ENCODE measurements at places on chromosomes 6 and 20.

- peak; percentile 98 for DNase-seq
Observed at GRCh38 chr6:90296341-90297114, at the start of gene BACH2. BACH2 (minus strand) TSS chr6:90296843; CDS start chr6:90008844, 287,999 bp downstream.

DNA sequence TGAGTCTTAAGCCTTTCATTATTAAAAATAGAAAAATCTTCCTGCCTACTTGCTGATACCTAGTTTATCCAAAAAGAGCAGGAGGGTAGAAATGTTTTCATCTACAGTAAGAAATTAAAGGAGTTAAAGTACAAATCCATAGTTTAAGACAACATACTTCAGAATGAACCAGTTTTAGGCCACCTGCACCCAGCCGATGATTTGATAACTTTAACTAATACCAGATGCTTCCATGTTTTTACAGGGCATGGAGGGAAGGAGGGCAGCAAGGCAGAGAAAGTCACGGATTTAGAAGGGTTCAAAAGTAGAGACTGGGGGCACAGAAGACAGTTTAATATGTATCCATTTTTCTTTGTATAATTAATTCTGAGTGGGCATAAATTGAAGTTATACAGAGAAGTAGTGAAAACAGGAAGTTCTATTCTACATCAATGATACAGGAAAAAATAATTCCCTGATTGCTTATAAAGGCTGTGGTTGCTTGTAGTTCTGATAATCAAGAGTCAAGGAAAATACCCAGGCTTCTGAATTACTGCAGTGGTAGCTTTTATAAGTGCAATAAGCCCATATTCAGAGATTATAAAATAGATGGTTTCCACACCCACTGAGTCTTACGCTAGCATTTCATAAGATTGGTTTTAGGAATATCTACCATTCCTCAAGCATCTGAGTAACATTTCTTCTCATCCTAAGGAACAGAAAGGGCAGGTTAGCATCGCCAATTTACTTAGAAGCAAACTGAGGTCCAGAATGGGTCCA is 72.0 kb downstream of the GMDS start:
- DNase-seq = no peak

GRCh38 chr6:9405369-9405768 is 970.0 kb upstream of the SLC35B3 start:
- no peak for DNase-seq

- no peak for DNase-seq
Observed at GRCh38 chr6:22765015-22765414, 195.6 kb downstream of the HDGFL1 start.

DNA sequence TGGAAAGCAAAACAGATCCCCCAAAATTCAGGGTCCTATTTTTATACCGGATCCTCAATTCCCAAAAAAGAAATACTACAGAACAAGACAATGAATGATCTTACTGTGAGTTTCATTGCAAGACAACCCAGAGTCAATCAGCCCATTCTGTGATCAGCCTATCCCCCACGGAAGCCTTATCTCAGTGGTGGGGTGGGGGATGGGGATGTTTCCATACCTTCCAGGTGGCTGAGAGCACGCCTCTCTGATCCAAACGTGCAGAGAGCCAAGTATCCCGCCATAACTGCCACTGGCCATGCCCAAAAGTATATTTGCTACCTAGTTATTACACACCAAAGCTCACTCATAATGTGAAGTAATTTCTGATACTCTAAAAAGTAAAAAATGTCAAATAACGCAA is 15.1 kb downstream of the WFDC2 start:
- DNase-seq = peak; percentile 27

- DNase-seq = no peak
Observed at GRCh38 chr6:52415917-52416628, 4.1 kb upstream of the EFHC1 start.

DNA sequence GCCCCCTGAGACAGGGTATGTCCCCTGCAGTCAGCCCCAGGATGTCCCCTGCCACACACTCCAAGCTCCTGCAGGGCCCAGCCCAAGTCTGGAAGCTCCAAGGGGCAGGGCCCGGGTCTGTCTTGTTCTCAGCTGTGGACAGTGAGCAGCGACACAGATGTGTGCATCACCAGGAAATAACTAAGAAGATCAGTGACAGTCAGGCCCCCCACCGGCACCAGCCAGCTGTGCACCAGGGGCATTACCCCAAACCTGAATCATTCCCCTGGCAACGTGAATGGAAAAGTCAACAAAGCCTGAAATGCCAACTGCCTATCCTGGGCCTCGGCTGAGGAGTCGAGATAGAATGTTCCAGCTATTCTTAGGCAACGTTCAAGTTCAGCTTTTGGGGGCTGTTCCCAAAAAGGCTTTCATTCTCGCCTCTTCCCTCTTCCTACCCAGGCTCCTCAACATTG is 105.0 kb downstream of the PREX1 start:
- no peak for DNase-seq

DNA sequence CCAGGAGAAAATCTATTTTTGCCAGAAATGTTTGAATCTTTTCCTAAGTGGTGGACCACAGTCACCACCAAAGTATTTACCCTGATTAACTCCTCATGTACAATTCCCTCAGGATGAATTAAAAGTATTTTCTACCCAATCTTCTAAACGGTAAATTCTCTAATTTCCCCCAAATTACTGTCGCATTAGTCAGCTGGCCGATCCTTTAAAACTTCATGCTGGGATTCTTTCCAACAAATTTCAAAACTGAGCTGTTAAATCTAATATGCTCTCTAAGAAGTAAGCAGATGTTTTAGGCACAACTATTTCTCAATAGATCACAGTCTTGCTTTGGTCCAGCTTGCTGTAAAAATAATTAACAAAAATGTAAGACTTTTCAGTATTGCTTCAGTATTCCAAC is 447.2 kb downstream of the FRK start:
- DNase-seq = no peak

- DNase-seq = no peak
Observed at GRCh38 chr6:130838951-130839350, 11.7 kb downstream of the SMLR1 start.

GRCh38 chr20:62025394-62025793 is 40.3 kb downstream of the TAF4 start:
- no peak for DNase-seq

DNA sequence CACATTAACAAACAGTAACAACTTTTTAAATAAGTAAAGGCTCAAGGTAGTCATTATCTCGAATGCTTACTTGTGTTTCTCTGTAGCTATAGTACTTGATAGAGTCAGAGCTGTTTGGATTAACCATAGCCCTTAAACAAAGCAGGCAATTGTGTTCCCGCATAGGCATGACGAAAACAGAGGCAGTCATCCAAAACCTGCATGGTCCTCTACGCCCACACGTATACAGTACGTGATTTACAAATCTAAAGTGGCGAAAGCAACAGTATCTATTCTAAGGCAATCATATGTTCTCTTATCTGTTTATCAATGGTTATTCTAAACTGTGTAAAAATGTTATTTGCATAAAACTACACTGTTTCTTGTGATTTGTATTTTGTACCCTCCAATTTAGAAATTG is 31.8 kb downstream of the HFE start:
- peak; percentile 33 for DNase-seq

DNA sequence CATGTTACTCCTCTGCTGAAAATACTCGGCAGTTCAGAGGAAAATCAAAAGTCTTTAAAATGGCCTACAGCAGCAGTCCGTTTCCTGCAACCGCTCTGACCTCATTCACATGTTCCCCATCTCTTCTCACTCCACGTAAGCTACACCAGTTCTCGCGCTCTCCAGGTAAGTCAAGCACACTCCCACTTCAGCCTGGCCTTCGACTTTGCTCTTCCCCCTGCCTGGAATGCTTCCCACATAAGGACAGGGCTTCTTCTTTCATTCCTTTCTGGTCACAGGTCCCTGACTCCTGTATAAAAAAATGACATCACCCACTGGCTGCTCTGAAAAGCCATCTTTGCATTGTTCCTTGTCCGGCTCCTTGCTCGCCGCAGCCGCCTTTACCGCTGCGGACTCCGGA is 42.7 kb downstream of the MGME1 start:
- DNase-seq = no peak

- no peak for DNase-seq
Observed at GRCh38 chr6:389143-389542, 2.4 kb upstream of the IRF4 start.

- no peak for DNase-seq
Observed at GRCh38 chr6:166625356-166625755, 1.7 kb downstream of the RPS6KA2 start.

- no peak for DNase-seq
Observed at GRCh38 chr6:79584332-79584731, 46.8 kb upstream of the SH3BGRL2 start.

GRCh38 chr6:25381077-25381476 is 101.9 kb downstream of the CARMIL1 start:
- no peak for DNase-seq

GRCh38 chr20:54692168-54692887 is 216.9 kb downstream of the DOK5 start:
- DNase-seq = no peak

DNA sequence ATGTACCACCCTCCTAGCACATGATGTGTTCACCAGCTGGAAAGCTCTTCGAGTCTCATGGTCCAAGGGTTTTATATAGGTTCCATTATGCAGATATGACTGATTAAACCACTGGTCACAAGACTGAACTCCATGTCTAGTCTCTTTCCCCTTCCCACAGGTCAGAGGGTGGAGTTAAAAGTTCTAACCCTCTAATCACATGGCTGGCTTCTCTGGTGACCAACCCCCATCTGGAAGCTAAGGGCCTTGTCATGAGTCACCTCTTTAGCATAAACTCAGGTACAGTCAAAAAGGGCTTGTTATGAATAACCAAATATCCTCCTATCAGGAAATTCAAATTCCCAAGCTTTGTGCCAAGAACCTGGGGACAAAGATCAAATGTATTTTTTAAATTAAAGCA is 52.0 kb upstream of the KLHL31 start:
- DNase-seq = no peak

GRCh38 chr6:112044856-112045255 is 9.0 kb upstream of the CCN6 start:
- DNase-seq = no peak

DNA sequence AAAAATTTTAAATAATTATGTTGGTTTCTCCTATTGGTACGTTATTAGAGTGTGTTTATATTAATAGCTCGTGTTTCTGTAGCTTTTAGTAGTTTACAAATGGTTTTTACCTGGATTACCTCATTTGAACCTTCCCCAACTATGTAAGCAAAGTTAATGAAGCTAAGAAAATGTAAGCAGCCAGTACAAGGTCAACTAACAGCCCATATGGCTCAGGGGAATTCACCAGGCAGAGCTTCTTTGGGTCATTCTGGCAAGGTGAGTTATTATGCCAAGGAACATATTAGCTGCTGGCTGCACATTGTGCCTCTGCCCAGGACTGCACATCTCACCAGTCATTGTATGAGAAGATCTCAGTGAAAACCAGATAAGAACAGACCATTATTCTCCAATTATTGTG is 27.0 kb upstream of the MARCKS start:
- DNase-seq = no peak

DNA sequence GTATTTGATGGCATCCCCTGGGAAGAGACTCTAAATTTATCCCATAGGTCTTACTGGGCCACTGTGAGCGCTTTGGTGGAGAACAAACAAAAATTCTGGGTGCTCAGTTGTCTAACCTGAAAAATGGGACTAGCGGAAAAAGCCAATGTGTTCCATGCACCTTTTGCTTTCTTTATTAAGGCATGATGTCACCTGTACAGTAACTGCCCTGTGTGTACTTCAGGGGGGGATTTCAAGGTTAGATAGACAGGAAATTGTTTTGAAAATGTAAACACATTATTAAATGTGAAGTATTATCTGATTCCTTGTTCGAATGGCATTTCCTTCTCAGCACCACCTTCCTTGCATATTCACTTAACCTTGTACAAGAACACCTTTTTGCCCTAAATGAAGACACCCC is 1.2 kb upstream of the EDN1 start:
- no peak for DNase-seq

GRCh38 chr20:62953839-62954703 is 1.6 kb downstream of the SLC17A9 start:
- peak; percentile 73 for DNase-seq

DNA sequence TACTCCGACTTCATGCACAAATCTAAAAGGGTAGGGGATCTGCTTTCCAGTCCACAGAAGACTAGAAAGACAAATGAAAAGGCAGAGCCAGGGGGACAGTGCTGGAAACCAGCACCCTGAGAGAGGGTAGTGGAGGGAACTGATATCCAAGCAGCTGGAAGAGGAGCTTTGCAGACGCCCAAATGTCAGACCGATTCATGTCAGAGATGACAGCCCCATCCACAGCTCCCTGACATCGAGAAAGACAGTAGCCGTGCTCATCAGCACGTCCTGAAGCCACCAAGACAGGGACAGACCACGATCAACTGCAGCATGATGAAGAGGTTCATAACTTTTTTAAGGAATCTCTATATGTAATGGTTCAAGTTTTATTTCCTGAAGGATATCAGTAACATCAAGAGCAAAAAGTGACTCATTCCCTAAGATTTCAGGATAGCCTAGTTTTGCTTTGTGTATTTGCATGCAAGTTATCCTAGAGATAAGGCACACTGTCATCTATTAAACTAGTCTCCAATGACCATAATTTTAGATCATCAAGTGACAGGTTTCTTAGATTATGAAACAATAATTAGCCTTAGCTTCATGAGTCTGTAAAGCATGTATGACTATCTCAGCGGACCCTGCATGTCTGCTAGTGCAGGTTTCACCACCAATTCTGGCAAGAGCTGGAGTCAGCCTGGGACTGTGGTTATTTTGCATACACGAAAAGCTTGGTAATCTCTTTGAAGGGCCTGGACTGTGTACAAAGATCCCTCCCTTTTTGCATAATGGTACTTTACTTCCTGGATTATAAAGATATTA is 43.0 kb downstream of the PRDM1 start:
- DNase-seq = no peak

GRCh38 chr6:132021552-132022375 is 70.6 kb upstream of the CCN2 start:
- no peak for DNase-seq

- DNase-seq = peak; percentile 57
Observed at GRCh38 chr20:20594171-20594530, 118.3 kb downstream of the RALGAPA2 start.

DNA sequence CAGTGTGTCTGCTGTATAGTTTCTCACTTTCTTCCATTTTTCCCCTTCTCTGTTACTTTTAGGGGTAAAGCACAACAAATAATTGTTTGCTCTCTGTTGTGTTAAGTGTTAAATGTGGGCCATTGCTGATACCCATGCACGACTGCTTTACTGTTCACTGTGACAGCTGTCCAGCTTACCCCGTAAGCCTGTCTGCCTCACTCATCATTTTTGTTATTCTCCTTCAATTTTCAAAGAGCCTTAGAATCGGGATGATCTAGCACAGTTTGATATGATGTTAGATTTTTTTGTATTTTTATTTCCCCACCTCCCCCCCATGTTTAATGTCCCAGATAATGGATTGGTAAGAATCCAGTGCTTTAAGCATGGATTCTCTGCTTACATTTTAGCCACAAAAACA is 41.2 kb upstream of the MLIP start:
- DNase-seq = no peak

GRCh38 chr20:18886756-18887155 is 73.2 kb downstream of the SCP2D1 start:
- no peak for DNase-seq

- DNase-seq = no peak
Observed at GRCh38 chr20:8424010-8424409, 291.9 kb downstream of the PLCB1 start.

- DNase-seq = peak; percentile 41
Observed at GRCh38 chr6:157905590-157906342, 75.9 kb upstream of the SYNJ2 start.

GRCh38 chr6:154228521-154228905 is 128.1 kb downstream of the IPCEF1 start:
- no peak for DNase-seq
